Pancreas (tissue), 10 donors: ENCODE measurements at places on chromosomes 11 and 22.

- no peaks in the 10 kb centered on the region for H3K4me1 ChIP-seq
- no peak overlapping the region for H3K27ac ChIP-seq
- H3K36me3 ChIP-seq: peaks cover 8% of the 10 kb centered on the region
- no peaks in the 10 kb centered on the region for H3K27me3 ChIP-seq
- DNase-seq: no peak
Observed at GRCh38 chr11:68436985-68437926, 23.3 kb upstream of the PPP6R3 start.

DNA sequence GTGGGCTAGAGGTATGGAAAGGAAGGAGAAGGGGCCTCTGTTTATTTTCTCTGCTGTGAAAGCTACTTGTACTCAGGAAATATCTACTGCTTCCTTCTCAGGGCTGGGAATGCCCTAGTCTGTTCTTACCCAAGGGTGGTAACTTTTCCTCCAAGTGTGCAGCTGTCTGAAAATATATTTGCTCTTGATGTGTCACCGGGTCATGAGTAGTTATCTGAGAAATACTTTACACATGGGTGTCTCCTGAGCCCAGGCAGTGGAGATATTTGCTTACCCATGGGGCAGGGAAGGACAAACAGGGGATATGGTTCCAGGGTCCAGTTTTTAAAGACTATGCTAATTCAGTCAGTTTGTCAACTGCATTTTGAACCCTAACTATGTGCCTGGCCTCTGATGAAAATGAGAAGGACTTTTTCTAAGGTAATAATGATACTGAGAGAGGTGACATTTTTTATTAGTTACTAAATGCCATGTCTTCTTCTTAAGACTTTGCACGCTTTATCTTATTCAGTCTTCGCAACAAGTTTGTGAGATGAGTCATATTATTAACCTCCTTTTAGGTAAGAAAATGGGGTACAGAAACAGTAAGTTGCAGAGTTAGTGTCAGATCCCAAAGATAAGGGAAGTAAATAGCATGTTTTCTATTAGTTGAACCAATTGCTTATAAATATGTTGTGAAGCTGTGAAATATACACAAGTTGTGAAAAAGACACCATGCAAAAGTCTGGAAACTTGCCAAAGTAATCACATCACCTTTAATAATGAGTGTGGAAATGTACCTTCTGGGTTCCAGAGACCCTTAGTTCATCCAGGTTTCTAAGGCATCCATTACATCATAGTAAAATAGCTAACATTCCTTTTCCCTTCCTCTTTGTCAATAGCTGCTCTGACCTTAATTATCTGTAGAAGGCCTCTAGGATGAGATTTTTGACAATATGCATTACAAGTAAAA is 22.9 kb downstream of the SYTL2 start:
- DNase-seq: no peak
- no peaks in the 10 kb centered on the region for H3K4me1 ChIP-seq
- no peaks in the 10 kb centered on the region for H3K27me3 ChIP-seq
- H3K4me3 ChIP-seq: no peak overlapping the region
- H3K36me3 ChIP-seq: no peaks in the 10 kb centered on the region

DNA sequence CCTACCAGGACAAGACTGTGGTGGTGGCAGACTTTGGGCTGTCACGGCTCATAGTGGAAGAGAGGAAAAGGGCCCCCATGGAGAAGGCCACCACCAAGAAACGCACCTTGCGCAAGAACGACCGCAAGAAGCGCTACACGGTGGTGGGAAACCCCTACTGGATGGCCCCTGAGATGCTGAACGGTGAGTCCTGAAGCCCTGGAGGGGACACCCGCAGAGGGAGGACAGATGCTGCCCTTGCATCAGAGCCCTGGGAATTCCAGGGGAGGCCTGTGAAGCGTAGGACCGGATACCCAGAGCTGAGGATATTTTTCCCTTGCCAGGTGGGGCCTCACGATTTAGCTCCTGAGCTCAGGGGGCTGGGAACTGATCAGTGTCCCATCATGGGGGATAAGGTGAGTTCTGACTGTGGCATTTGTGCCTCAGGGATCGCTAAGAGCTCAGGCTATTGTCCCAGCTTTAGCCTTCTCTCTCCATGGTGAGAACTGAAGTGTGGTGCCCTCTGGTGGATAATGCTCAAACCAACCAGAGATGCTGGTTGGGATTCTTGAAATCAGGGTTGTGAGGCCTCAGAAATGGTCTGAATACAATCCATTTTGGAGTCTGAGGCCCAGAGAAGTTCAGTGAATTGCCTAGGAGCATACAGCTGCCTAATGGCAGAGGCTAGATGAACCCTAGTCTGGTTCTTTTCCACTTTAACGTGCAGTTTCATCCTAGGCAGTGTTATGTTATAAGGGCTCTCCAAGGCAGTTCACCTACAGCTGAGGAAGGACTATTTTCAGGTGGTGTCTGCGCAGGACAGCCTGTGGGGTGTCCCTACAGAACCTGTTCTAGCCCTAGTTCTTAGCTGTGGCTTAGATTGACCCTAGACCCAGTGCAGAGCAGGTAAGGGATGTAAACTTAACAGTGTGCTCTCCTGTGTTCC is 19.5 kb downstream of the PIK3IP1 start:
- peaks cover 9% of the 10 kb centered on the region for H3K36me3 ChIP-seq
- DNase-seq: no peak
- H3K27me3 ChIP-seq: no peaks in the 10 kb centered on the region
- H3K4me3 ChIP-seq: no peak overlapping the region
- no peak overlapping the region for H3K27ac ChIP-seq

- no peak overlapping the region for H3K4me3 ChIP-seq
- no peaks in the 10 kb centered on the region for H3K36me3 ChIP-seq
- H3K27me3 ChIP-seq: no peaks in the 10 kb centered on the region
- no peak overlapping the region for H3K27ac ChIP-seq
- DNase-seq: no peak
Observed at GRCh38 chr11:12288931-12289666, 88.3 kb upstream of the PARVA start.

DNA sequence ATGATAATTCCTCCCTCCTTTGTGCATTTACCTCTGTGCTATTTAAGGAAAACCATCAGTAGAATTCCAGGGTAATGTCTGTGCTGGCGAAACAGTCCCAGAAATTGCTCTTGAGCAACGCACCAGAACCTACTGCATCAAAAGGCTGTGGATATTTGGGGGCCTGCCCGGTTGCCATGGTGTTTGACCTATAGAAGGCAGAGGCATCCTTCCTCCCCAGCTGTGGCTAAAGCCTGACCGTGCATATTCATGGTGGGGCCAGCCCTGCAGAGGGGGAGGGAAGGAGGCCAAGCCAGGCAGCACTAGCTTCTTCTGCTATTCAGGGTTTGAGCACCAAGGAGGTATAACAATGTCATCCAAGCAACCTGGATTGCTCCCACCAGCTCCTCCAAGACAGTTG is 215.0 kb upstream of the E2F8 start:
- H3K4me1 ChIP-seq: no peaks in the 10 kb centered on the region
- H3K27me3 ChIP-seq: no peaks in the 10 kb centered on the region
- H3K27ac ChIP-seq: no peak overlapping the region
- no peaks in the 10 kb centered on the region for H3K36me3 ChIP-seq
- no peak for DNase-seq

DNA sequence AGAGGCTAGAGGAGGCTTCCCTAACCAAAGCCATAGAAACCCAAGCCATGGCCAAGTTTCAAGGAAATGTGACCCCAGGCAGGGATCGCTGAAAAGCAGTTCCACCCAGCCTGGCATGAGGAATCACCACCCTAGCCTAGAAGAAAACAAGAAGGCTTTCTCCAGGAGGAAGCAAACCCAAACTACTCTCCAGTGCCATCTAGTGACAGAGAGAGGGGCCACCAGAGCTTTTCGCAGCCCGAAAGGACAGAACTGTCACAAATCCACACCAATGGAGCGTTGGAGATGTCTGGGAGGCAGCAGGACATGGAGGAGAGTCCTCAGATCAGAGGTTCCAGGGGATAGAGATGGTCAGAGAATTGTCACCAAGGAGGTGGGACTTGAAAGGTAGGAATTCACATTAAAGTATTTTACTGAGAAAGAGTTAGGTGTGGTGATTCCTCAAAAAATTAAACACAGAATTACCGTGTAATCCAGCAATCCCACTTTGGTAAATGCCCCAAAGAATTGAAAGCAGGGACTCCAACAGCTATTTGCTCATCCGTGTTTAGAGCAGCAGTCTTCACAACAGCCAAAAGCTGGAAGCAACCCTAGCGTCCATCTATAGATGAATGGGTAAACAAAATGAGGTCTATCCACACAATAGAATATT is 67.3 kb upstream of the NUP50 start:
- H3K4me3 ChIP-seq: no peak overlapping the region
- no peaks in the 10 kb centered on the region for H3K4me1 ChIP-seq
- H3K27me3 ChIP-seq: no peaks in the 10 kb centered on the region
- H3K27ac ChIP-seq: no peak overlapping the region
- no peaks in the 10 kb centered on the region for H3K36me3 ChIP-seq

- no peak overlapping the region for H3K4me3 ChIP-seq
- no peaks in the 10 kb centered on the region for H3K36me3 ChIP-seq
- H3K27me3 ChIP-seq: no peaks in the 10 kb centered on the region
- DNase-seq: no peak
- no peak overlapping the region for H3K27ac ChIP-seq
- no peaks in the 10 kb centered on the region for H3K4me1 ChIP-seq
Observed at GRCh38 chr11:124982043-124982442, 28.0 kb downstream of the CCDC15 start.

DNA sequence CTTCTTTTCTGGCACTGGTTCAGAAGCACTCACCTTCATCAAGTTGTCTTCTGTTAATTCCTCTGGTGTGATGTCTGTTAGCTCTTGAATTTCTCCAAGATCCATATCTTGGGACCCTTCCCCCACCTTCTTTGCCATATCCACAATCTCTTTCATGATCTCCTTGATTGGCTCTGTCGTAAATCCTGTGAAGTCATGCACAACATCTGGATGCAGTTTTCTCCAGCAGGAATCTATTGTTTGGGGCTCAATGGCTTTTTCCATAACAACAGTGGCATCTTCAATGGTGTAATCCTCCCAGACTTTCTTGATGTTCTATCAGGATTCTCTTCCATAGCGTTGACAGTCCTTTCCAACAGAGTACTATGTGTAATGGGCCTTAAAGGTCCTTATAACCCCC is 96.9 kb downstream of the CSTPP1 start:
- H3K27ac ChIP-seq: no peak overlapping the region
- H3K4me3 ChIP-seq: no peak overlapping the region
- no peaks in the 10 kb centered on the region for H3K36me3 ChIP-seq

- no peak for DNase-seq
- no peaks in the 10 kb centered on the region for H3K36me3 ChIP-seq
- H3K4me1 ChIP-seq: no peaks in the 10 kb centered on the region
- H3K27ac ChIP-seq: no peak overlapping the region
Observed at GRCh38 chr11:110158317-110159200, 65.4 kb downstream of the ZC3H12C start.

DNA sequence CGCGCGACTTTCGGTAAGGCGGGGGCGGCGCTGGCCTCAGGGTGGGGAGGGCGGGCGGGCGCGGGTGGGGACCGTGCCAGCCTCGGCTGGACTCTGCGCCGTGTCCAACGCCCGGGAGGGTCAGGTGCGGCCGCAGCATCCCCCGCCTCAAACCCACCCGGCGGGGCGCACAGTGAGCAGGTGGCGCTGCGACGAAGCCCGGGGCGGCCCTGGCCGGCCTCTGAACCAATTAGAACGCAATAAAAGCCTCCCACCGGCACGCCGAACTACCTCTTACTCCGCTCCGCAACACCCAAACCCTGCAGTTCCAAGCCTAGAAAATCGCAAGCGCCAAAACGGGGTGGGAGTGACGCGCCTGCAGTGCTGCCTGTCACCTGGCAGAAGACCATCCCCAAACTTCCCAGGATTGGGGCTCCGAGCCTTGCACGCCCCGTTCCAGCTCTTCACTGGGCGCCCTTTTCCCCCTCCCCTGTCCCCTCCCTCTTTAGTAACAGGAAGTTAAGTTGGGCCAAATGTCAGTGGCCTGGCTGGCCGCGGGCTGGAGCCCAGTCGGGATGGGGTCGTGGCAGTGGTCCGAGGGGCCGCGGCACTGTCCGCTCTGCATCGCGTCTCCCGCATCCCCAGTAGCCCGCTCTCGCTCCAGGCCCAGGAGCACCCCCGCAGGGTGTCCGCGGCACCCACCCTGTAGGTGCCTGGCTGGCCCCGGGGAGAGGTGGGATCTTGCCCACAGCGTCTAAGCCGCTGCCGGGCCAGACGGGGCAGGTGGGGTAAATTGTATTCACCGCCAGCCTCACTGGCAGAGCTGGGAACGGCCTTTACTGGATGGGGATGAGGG is 541 bp downstream of the MICAL2 start:
- no peaks in the 10 kb centered on the region for H3K36me3 ChIP-seq
- peak; percentile 34 for DNase-seq
- H3K27ac ChIP-seq: peak overlapping the region; percentile 50
- H3K4me1 ChIP-seq: no peaks in the 10 kb centered on the region
- H3K27me3 ChIP-seq: no peaks in the 10 kb centered on the region

DNA sequence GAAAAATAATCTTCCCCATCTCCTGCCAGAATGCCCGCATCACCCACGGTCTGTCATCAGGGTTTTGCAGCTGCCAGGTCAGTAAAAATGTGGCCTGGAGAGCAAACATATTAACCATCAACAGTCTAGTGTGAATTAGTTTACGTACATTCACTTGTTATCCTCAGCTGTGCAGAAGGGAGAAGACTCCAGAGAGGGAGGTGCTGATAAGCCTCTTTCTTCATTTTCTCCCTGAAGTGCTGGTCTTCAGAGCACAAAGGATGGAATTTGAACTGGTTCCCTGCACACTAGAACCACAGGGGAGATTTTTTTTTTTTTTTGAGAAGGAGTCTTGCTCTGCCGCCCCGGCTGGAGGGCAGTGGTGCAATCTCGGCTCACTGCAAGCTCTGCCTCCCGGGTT is 8.2 kb downstream of the FGF19 start:
- no peak for DNase-seq
- H3K4me1 ChIP-seq: no peaks in the 10 kb centered on the region
- H3K27me3 ChIP-seq: no peaks in the 10 kb centered on the region

DNA sequence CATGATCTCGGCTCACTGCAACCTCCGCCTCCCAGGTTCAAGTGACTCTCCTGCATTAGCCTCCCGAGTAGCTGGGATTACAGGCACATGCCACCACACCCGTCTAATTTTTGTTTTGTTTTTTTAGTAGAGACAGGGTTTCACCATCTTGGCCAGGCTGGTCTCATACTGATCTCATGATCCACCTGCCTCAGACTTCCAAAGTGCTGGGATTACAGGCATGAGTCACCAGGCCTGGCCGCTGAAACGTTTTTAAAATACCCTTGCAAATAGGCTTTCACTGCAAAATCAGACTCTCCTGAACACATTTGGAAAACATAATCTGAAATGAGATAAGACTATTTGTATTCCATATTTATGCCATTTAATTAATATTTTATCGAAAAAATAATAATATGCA is 826.1 kb upstream of the CNTN5 start:
- H3K27me3 ChIP-seq: no peaks in the 10 kb centered on the region
- H3K4me3 ChIP-seq: no peak overlapping the region
- no peaks in the 10 kb centered on the region for H3K4me1 ChIP-seq

DNA sequence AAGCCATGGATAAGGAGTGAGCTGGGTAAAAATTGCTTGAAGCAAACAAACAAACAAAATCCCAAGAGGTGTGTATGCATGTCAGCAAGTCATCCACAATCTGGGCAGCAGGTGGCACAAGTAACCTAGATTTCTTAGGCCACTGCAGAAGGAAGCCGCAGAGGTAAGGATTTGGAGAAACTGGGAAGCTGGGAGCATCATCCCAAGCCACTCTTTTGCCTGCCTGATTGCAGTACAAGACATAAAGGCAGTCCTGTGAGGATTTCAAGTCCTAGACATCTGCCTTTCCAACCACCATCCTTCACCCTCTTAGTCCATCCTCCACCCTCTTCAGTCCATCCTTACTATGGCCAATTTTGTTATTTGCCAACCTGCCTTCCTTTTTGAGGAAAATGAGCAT is 67.2 kb upstream of the BMAL1 start:
- H3K27ac ChIP-seq: no peak overlapping the region
- H3K36me3 ChIP-seq: no peaks in the 10 kb centered on the region
- H3K4me1 ChIP-seq: no peaks in the 10 kb centered on the region
- H3K27me3 ChIP-seq: no peaks in the 10 kb centered on the region
- H3K4me3 ChIP-seq: no peak overlapping the region
